ENCODE measurements at places on chromosomes 1 and 21.

DNA sequence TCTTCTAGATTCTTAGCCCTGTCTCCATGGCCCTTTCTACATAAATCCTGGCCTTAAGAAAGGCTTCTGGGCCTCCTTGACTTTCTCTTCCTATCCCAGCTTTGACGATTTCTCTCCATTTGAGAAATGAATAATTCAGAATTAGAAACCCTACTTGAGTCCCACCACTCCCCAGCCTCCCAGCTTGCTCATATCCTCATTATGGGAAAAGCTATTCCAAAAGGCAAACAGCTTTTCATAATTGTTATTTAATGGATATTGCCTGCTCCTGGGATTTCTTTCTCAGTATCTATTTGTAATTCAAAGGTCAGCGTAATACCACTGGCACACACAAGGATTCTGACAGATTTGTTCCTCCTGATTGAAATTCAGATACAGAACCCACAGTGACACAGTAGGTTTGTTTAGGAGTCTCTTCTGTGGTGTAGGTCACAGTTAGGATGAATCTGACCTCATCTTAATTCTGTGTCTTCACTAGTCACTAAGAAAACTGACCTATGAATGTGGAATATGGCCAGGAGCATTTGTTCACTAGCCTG, 121.3 kb downstream of the GRIK1 start:
- DNase-seq, result no peak

- DNase-seq, result peak; percentile 74
These were observed 4.5 kb downstream of the ADARB1 start for GRCh38 chr21:45078877-45079281.

DNA sequence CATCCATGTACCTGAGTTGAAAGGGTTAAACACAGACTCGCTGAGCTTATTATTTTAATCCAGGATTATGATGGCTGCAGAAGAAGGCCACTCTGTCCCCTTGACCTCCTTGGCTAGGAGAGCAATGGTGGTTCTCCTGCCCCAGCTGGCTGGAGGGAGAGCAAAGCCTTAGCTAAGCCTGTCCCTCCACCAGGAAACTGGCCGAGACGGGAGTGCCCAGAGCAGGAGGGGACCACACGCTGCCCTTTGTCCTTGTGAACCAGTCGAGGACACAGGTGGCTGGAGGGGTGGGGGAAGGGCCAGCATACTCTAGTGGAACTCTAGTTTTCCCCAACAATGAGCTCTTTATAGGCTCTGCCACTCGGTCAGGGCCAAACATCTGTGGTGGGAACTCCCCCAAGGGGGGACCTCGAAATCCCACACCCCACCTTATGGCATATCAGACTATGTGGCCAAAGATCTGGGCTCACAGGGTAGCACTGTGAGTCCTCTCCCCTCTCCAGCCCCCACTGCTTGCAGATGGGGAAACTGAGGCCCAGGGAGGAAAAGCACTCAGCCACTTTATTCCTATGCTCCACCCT, 12.9 kb downstream of the KIAA1614 start:
- DNase-seq, result no peak

- no peak for DNase-seq
These were observed 205.8 kb downstream of the ZNF326 start for GRCh38 chr1:90200646-90201205.

DNA sequence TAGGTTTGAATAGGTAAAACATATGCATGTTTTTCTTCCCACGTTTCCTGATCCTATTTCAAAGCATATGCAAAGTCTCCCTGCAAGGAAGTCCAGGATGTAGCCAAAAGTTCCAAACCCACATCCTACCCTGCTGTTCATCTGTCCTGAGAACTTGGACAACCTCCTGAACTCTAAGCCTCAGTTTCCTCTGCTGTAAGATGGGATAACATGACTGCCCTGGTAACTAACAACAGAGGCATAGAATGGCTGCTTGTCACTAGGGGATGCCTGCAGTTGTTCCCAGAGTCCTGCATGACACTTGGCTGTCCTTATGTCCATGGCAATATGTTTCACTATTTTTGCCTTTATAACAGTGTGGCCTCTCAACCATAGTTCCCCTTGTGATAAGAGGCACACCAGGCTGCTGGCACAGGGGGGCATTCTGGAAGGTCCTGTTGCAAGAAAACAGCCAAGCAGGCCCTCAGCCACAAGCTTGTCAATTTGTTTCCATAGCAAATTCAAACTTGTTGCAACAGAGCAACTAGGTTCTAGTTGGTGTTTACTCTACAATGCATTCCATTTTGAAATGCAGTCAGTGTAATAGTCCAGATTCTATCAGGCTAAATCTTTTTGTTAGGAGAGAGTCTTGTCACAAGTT, 1.5 kb upstream of the HDGF start:
- DNase-seq, result peak; percentile 59

DNA sequence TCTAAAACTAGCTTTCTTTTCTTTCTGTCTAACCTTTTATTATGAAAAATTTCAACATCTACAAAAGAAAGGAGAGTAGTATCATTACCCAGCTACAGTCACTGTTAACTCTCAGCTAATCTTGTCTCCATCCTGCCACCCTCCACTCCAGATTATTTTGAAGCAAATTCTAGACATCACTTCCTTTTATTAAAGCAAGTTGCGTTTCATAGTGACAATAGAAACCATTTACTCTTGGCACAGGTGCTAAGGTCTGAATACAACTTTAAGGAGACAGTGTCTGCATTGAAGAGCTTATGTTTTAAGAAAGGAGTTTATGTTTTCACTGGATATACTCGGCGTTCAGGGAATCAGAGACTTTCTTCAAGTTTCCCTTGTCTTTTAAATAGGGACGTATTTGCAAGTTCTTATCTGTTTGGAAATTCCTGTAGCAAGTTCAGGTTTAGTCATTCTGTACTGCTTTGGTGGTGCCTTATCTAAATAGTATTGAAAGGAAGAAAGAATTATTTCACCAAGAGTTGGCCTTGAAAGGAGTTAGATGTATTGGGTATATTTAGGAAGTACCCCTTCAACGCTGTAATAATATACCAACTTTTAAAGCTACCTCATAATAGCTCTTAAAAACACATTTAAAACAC, 42.7 kb downstream of the ITSN1 start:
- no peak for DNase-seq

GRCh38 chr1:31483012-31483946, 70.3 kb downstream of the SERINC2 start:
- DNase-seq, result peak; percentile 98

DNA sequence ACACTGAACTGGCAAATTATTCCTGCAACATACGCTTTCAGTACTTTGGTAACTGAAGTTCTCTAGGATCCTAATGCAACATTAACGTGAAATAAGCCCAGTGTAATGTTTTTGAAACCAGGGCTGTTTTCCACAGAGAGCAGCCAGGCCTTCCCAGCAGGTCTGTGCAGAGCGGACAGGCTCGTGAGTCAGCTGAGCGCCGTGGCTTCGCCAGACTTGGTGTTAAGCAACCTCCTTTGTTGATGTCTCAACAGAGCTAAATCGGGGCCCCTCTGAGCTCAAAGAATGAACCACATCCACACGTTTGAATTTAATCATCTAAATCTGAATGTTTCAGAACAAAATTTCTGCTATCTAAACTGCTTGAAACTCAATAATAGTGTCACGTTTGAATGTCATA, 181.8 kb upstream of the FMN2 start:
- DNase-seq, result peak; percentile 49

DNA sequence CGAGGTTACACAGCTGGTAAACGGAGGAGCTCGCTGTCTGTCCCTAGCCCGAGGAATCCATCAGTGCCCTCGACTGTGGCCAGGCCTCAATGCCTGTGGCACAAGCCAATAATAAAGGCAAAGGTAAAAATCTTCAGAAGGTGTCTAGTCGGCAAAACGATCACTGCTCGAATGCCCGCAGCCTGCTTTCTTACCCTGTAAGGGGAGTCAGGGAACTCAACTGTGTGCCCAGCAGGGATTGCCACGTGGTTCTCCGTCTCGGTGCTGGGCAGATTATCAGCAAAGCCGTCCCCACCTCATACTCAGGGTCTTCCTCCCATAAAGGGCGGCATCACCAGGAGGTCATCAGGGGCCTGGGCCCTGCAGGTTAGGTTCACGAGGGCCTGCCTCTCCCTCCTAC, 103.4 kb downstream of the PAX7 start:
- DNase-seq, result no peak

DNA sequence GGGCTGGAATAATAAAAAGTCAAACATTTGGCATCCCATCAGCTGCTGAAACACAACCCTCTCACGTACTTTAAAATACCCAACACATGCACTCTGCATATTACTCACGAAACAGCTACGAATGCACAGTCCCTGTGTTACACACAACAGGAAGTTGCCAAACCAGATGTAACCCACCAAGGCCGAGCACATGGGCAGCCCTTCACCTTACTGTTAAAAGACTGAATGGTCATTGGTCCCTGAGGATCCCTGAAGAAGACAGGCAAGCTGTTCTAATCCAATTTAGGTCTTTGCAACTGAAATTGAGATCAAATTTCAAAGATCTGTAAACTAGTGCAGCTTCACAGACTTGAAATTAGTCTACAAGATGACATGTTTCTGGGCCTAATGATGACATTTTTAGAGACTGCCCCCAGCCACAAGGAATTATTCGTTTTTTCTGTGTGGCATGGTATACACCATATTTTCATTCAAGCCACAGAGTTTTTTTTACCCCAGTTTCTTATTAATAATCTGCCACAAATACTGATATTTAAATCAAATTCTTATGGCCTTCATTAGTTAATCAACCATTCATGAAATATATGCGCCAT, 25.6 kb upstream of the IER5 start:
- peak; percentile 36 for DNase-seq

DNA sequence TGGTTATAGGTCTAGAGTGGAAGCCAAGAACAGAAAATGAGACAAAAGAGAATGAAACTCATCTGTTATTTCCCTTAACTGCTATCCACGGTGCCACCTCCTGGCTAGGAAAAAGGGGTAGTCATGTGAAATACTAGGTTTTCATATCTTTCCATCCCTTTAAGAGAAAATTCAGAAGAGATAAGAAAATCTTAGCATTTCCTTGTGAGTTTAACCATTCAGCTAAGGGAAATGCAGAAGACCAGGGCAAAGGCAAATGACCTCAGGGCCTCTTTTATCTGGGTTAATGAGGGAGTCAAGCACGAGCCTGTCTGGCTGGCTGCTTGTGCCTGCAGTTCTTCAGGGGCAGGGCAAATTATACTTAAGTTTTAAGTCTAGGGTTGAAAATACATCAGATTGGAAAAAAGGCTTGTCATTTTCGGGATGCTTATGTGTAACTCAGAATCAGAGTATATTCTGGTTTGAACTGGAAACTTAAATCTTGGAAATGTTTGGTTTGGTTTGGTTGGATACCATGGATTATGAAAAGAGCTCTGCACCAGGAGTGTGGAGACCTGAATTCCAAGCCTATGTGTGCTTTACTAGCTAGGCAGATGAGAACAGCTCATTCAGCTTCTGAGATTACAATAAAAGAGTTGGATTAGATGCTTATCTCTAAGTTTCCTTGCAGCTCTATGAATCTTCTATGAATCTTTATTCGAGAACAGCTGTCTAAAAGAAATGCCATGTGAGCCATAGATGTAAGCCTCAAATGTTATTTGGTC, 19.9 kb downstream of the NIBAN1 start:
- peak; percentile 66 for DNase-seq

GRCh38 chr1:67755160-67755559, 70.2 kb downstream of the GADD45A start:
- DNase-seq, result no peak

- no peak for DNase-seq
These were observed 1368.6 kb upstream of the ADGRL4 start for GRCh38 chr1:80375109-80375508.

Data from fibroblast of villous mesenchyme (primary cell).